ENCODE measurements at places on chromosomes 5 and 9.

DNA sequence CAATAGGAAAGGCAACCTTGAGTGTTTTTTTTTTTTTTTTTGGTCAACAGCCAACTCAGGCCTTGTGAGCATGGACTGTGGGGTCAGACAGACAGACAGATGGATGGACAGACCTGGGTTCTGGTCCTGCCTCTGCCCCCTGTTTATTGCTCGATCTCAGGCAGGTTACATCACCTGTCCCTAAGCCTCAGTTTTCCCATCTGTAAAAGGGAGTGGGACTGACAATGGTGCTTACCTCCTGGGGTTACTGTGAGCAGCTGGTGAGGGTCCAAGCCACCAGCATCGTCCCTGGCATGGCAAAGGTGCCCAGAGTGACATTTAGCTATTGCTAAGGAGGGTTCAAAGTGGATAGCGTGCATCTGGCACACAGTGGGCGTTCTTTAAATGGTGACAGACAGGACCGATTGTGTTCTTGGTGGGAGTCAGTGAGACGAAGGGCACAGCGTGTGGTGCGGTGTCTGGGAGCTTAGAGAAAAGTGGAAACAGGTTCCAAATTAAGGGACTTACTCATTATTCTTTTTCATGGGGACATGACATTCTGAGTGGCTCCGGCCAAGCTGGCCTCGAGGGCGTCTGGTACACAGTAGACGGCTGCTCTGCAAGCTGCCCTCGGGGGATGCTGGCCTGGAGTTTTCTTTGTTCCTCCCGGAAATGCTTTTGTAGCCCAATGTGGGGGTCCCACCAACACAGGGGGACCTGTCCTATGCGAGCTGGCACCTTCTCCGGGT, 72.1 kb downstream of the COL27A1 start:
- no peak for DNase-seq

DNA sequence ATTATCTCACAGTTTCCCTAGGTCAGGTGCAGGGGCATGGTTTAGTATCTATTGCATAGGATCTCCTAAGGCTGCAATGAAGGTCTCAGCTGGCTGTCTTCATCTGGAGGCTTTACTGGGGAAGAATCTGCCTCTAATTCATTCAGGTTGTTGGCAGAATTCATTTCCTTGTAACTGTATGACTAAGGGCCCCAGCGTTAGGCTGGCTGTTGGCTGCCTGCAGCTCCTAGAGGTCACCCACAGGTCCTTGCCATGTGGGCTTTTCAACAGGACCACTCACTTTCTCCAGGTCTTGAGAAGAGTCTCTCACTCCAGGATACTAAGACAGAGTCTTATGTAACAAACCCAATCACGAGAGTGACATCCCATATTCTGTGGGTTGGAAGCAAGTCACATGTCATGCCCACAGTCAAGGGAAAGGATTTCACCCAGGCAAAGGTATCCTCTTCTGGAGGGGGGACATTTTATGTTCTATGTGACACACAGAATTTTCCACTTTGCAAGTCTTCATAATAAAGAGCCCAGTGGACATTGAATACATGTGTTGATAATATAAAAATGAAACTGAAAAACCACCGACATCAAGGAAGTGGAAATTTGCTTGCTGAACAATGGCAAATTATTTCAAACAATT, 38.2 kb downstream of the HMHB1 start:
- DNase-seq, result no peak

- no peak for DNase-seq
Measured at GRCh38 chr9:16729651-16730050, 140.8 kb downstream of the BNC2 start.

- no peak for DNase-seq
Measured at GRCh38 chr9:89178830-89179539, 367 bp upstream of the SHC3 start.

GRCh38 chr5:6080930-6081726, 297.2 kb downstream of the MED10 start:
- DNase-seq, result no peak

GRCh38 chr5:120017513-120017912, 388.2 kb downstream of the FAM170A start:
- no peak for DNase-seq

DNA sequence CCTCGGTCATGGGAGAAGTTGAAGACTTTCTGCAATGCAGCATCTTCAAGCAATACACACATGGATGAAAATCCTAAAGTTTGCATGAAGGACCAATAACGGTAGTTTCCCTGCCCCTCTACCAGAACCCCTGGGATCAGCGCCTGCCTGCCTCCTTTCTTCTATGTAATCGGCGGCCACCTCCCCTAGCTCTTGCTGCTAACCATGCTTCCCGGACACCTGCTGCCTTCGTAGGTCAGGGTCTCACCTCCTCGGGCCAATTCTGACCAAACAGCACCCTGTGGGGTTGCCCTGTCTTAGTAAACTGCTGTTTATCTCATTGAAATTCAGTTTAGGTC, 388 bp upstream of the MED10 start:
- no peak for DNase-seq

GRCh38 chr9:77648234-77649108, at the start of gene GNA14:
TSS of gene GNA14 (minus strand) at chr9:77648322. CDS start at chr9:77647793, 529 bp downstream.
- no peak for DNase-seq

DNA sequence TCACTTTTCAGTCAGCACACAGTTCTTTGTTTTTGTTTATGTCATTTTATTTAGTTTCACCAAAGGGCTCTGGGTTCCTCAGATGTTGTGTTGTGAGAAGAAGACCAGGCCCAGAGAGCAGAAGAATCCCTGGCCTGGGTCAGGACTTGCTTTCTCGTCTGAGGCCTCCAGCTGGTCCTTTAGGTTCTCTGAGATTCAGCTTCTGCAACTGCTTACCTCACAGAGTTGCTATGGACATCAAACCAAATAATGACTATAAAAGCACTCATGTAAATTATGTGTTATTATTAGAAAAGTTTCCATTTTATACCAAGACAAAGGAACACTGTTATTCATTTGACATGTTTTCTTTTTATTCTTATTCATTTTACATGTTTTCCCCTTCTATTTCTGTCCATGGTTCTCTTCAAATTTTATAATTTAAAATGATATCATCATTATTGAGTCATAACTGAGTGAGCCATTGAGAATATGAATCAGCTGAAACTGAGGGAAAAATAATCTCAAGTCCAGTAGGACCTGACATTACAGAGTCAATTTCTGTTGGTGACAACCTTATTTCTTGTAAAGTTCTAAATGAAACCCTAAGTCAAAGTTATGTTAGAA, 44.0 kb upstream of the GLRX start:
- DNase-seq, result no peak

- no peak for DNase-seq
Measured at GRCh38 chr9:85013703-85014102, 344.2 kb downstream of the NTRK2 start.

DNA sequence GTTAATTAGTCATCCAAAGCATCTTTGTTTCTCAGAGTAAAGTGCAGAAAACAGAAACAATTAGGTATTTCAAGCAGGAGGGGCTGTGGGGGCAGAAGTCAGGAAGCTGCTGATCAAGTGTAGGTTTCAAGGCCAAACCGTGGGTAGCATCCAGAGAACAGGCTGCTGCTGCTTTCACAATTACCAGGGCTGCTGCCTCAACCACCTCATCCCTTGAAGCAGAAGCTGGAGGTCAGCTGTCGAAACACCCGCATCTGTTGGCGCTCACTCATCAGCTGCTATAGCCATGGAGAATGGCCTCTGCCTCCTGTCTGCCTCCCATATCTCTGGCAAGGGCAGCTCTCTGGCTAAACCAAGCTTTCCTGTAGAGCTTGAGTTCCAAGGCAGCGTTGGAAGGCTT, 122.9 kb upstream of the OSMR start:
- DNase-seq, result no peak

GRCh38 chr5:17157916-17158529, 59.4 kb upstream of the BASP1 start:
- DNase-seq, result no peak

- no peak for DNase-seq
Measured at GRCh38 chr9:78860801-78861475, 564.0 kb downstream of the PSAT1 start.

- DNase-seq, result no peak
Measured at GRCh38 chr5:59446356-59446755, 447.2 kb downstream of the PDE4D start.

GRCh38 chr5:129096382-129096991, 1.9 kb downstream of the ISOC1 start:
- no peak for DNase-seq

DNA sequence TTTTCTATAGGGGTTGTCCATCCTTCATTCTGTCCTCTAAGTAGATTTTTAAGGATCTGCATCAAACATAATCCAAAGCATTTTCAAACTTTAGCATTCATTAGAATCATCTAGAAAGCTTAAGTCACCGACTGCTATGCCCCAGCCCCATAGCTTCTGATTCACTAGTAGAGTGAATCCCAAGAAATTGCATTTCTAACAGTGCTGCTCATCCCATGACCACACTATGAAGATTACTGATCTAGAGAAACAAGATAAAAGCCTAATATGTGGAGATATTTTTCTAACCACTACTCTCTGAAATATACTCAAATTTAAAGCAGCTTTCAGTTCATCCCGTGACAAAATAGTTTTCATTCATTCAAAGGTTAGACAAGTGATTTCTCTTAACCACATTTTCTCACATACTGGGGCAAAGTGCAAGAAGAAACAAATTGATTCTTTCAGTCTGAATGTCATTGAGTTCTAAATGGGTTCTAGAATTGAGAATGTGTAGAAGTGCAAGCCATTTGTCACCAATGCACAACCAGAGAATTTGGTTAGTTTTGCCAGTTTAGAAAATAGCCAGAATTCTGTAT, 286.9 kb upstream of the CD180 start:
- no peak for DNase-seq

GRCh38 chr5:106522296-106522695, 1148.4 kb downstream of the EFNA5 start:
- DNase-seq, result no peak

DNA sequence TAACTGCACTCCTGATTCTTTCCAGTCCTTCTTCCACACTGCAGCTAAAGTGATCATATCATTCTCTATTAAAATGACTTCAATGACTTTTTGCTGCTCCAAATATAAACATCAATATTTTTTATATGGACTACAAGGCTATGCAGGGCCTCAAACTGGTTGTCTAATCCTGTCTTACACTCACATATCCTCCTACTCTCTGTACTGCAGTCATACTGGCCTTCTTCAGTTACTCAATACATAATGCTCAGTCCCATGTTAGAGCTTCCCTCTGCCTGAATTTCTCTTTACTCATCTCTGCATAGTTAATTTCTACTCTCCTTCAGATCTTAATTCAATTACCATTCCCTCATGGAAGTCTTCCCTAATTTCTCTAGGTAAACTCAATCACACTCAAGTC, 3.4 kb downstream of the MEIKIN start:
- DNase-seq, result no peak

- no peak for DNase-seq
Measured at GRCh38 chr9:35688558-35689541, 875 bp downstream of the TPM2 start.

DNA sequence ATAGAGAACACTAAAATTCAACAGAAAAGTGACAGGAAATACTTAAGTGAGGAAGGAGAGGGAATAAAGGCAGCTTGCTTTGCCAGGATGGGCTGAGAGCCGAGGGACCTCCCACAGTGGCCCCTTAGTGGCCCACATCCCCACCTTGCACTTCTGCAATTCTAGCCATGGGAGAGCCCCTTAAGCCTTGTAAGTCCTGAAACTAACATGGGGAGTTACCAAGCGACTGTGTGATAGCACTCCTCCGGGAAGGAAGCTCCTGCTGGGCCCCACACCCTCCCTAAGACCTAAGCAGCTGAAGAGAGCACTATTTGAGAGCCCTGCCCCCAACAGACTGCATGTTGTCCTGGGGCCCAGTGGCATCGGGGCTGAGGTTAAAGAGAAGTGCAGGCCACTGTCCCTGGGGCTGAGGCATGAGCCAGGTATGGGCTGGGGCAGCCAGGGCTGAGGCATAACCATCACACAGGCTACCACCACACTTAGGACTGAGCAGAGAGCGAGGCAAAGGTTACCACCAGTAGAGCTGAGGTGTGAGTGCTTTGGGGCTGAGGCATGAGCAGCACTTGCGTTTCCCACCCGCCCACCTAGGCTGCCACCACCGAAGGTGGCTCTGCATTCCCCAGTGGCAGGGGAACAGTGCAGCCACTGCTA, 301.8 kb upstream of the TRPC7 start:
- no peak for DNase-seq

DNA sequence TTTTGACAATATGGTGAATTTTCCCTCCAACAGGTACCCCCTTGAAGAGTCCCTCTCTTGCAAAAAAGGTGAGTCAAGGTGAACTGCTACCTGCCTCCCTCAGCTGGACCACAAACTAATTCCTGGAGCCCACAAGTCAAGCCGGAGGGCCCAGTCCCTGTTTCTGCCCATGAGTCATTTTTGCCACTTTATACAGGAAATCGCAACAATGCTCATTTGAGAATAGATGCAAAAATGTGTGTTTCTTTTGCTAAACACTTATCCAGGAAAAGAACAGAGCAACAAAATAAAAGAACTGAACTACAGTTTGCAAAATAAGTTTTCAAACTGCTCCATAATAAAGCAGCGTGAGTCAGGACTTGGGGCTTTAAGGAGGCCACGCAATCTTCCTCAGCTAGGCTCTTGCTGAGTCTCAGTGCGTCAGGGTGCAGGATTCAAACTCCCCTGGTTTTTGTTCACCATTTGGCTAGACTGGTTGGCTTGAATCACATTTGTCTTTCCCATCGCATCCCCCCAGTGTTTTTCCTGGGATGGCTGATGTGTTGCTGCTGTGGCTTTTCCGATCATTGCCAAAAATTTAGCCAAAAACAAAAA, 102.7 kb downstream of the GOLPH3 start:
- no peak for DNase-seq

DNA sequence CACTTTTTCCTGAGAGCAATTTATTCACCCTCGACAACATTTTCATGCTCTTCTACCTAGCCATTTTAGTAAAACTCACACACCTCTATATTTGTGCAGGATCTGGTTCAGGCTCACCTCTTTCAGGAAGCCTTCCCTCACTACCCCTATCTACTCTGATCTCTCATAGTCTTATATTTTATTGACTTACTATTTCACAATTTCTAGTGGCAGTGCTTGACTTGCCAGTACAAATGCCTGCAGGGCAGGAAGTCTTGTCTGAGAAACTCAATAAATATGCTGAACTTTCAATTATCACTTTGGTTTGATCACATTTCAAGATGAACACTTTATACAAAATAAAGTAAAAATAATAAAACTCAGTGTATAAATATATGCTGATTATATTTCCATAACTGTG, 226.8 kb downstream of the CETN3 start:
- DNase-seq, result no peak

- DNase-seq, result no peak
Measured at GRCh38 chr5:10585518-10585915, 21.6 kb downstream of the ANKRD33B start.

GRCh38 chr9:23123048-23123632, 676.5 kb downstream of the DMRTA1 start:
- DNase-seq, result no peak

DNA sequence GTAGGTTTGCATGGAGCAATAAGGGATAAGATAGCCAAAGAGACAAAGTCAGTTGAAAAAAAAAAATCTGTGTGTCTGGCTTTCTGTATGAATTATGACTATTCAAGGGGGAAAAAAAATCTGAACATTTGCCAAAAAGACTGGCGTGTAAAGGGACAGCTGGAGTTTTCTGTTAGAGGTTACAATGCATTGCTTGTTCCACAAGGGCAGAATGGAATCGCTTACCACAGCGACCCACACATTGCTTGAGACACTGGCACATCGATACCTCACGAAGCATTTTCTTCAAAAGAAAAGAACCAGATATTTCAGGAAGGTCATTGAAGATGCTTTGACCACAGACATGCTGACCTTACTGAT, 327.8 kb downstream of the TMEM167A start:
- DNase-seq, result no peak

All from thoracic aorta (tissue), 2 donors.